ENCODE measurements at places on chromosomes 16 and 17. TPM values are rescaled to one million over a fixed set of nuclear protein-coding genes. Genes with fewer than 3 reads are reported as not detected.
A peak's percentile ranks its signal among the peaks of the same experiment; 100 is the strongest.

GRCh38 chr16:67151431-67152097 lies 766 bp upstream of the B3GNT9 start:
- DNase-seq = no peak

- DNase-seq = no peak
These were observed 79.5 kb upstream of the DHX40 start for GRCh38 chr17:59485946-59486345.

DNA sequence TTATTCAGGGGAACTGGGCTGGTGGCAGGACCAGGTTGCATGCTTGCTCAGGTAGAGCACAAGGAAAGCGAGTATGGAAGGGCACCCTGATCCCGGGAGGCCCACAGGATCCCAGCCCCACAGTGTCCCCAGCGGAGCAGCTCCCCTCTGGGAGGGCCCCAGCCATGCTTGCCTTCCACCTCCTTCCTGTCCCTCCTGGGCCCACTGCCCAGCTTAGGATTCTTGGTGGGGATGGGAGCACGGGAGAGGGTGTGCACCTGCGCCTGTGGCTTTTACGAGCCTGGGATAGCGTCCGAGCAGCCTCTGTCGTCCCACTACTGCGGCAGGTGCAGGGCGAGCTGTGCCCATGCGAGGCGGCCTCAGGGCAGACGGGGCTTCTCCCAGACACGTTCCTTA lies 114.5 kb downstream of the BANP start:
- peak; percentile 29 for DNase-seq

- DNase-seq = peak; percentile 52
These were observed 24.2 kb downstream of the FAM20A start for GRCh38 chr17:68576811-68577496.

GRCh38 chr16:89013692-89014402 lies 36.8 kb upstream of the CBFA2T3 start:
- DNase-seq = no peak

GRCh38 chr17:77735566-77736198 lies 222.8 kb upstream of the TNRC6C start:
- DNase-seq = peak; percentile 80

- no peak for DNase-seq
These were observed 502.2 kb upstream of the ZFHX3 start for GRCh38 chr16:73549984-73550631.

GRCh38 chr17:61366715-61367413 lies 32.8 kb upstream of the TBX2 start:
- DNase-seq = peak; percentile 84

GRCh38 chr16:66382171-66382965 lies 15.9 kb downstream of the CDH5 start:
- no peak for DNase-seq

DNA sequence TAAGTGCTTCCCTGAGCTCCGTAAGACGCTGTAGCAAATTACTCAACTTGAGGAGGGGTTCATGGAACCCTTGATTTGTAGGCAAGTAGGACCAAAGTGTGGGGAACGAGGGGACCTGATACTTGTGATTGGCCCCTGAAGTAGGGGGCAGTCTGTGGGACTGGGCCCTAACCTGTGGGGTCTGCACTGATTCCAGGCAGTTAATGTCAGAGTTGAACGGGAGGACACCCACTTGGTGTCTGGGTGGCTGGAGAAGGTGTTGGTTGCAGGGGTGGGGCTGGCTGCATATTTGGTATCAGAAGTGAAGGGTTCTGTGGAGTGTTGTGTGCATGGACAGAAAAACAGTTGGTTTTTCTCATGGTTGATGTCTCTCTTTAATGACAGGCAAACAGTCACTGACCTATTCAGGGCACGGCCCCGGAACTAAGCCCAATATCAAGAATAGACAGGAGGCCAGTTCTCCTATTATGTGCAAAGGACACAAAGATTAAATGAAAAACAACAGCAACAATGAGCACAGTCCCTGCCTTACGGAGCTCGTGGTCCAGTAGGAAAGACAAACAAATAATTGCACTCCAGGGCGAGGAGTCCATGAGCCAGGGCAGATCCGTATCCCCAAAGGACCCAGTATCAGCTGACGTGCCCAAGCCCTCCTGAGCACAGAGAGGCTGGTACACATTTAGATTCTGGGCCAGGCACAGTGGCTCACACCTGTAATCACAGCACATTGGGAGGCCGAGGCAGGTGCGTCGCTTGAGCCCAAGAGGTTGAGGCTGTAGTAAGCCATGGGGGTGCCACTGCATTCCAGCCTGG lies 19.2 kb downstream of the MXRA7 start:
- DNase-seq = peak; percentile 30

GRCh38 chr17:82240506-82241182 lies 11.8 kb downstream of the SLC16A3 start:
- DNase-seq = no peak

GRCh38 chr16:75620326-75621169 lies 2.5 kb downstream of the ADAT1 start:
- DNase-seq = no peak

DNA sequence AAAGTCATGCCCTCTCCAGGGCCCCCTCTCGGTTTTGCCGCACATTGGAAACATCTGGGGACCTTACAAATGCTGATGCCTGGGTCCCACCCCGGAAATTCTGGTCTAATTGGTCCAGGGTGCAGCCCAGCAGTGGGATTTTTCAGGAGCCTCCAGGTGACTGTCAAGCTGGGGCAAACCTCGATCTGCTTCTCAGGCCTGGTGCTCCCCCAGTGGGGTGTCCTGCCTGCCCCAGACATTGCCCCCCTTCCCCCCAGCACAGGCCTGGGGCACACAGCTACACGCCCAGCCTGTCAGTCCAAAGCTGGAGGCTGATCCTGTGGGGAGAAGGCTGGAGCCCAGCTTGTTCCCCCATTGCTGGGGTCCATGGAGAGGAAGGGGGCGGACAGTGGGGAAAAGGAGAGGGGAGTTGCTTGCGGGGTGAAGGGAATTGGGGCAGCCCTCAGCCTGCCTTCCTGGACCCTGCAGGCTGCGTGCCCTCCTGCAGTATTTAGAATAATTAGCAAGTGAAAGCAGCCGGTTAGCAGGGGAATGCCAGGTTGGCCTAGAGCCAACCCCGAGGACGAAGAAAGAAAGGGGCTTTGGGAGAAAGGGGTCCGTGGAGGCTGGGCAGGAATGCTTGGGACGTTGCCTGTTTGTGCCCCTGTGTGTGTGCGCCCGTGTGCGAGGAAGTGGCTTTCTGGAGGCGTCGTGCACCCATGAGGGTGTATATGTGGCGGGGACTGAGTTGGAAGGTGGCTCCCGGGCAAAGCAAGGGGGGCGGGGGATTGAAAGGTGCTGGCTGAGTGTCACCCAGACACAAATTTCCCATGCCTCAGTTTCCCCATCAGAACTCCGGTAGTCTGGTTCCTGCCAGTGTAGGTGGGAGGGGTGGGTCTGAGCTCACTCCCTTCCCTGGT lies 5.9 kb downstream of the FOXJ1 start:
- DNase-seq = no peak

DNA sequence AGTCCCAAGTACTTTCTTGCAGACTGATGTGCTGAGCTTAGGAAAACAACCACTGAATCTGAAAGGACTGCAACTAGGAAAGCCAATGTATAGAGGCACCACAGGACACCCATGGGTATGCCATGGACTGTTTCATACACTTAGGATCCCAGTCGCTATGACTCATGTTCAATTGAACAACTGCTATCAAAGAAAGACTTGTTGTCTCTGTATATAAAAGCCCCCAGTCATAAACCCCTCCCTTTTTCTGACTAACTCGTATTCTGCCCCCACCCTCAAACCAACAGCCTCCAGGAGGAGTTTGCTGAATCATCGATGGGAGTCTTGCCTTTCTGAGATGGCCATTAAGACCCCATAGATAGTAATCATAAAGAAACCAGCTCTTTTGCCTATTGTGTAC lies 205.4 kb downstream of the ANKFN1 start:
- no peak for DNase-seq

GRCh38 chr16:6571044-6571443 lies 761.6 kb upstream of the RBFOX1 start:
- no peak for DNase-seq

- DNase-seq = no peak
These were observed 1.7 kb upstream of the NLRP1 start for GRCh38 chr17:5585836-5586521.

DNA sequence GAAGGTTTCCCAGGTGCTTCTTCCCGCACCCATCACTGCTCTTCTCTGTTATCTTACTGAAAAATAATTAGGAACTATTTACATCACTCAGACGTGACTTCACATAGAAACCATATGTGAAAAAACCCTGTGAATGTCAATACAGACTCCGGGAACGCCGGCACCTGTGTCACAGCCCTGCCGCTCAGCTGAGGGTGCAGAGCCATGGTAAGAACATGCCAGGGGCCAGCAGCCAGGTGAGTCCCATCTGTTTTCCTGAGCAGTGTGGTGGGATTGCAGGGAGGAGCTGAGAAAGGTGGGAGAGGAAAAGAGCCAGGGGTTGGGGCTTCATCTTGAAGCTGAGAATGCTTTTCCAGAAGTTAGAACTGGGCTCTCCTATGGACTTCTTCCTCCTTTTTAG lies 13.7 kb downstream of the FOXF1 start:
- DNase-seq = no peak

GRCh38 chr17:17783116-17783824 lies 53.5 kb downstream of the SREBF1 start:
- peak; percentile 85 for DNase-seq

- no peak for DNase-seq
These were observed 306.0 kb upstream of the RBFOX1 start for GRCh38 chr16:7026639-7027038.

GRCh38 chr17:66468241-66469087 lies 166.1 kb downstream of the PRKCA start:
- DNase-seq = no peak

DNA sequence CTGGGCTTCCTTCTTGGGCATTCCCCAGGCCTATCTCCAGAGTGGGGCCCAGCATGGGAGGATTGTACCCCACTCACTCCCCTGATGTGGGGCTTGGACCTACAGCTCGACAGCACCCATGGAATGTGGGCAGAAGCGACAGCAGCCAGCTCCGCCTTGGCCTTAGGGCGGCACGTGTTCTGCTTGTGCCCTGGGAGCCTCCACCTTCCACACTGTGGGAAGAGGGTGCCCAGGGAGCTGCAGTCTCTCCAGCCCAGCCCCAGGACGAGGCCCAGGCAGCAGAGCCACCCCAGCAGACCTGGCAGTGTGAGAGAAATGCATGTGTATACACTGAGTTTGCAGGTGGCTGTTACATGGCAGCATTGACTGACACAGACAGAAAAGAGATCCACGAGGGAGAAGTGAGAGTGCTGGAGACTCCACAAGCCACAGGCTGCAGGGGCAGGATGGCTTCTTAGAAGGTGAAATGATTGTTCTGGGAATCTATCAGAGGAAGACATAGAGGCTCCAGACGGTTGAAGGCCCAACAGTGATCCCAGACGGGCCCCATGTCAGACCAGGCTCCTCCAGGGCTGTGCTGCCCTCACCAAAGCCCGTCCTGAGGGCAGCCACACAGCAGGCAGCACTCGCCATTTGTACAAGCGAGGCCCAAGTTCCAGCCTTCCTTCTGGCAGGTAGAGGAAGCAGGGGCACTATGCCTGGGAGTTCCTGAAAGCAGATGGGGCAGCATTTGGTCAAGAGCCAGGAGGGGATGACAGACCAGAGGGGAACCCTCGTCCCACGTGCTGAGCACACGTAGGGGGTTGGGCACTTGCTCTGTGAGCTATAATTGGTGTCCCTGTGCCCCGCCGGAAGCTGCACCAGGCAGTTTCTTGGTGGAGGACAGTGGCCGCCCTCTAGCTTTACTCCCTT lies 2.8 kb upstream of the DNASE1 start:
- no peak for DNase-seq

- no peak for DNase-seq
These were observed 29.6 kb upstream of the ASGR2 start for GRCh38 chr17:7144213-7144612.

DNA sequence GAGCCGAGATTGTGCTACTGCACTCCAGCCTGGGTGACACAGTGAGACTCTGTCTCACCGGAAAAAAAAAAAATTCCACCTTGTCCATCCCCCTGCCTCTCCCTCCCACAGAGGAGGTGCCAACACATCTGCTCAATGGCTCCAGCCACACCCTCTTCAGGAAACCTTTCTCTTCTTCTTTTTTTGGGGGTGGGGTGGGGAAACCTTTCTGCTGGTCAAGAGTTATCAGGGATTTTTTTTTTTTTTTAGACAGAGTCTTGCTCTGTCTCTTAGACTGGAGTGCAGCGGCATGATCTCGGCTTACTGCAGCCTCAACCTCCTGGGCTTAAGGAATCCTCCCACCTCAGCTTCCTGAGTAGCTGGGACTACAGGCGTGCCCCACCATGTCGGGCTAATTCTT lies 18.7 kb downstream of the TNS4 start:
- DNase-seq = no peak

GRCh38 chr16:11004973-11005610 lies 60.7 kb downstream of the CLEC16A start:
- no peak for DNase-seq

DNA sequence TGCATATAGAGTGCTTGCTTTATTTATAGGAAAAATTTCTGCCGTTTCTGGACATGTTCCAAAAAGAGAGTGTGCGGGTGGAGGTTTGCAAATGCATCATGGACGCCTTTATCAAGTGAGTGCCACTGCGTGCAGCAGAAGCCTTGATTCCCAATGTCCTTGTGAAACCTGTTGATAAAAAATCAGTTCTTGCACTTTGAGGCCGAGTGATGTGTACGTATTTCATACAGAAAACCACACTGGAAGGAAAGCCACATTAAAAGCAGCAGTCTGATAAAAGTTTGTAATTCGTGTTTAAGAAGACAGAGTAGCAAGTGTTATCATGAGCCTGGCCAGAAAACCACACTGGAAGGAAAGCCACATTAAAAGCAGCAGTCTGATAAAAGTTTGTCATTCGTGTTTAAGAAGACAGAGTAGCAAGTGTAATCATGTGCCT lies 78.0 kb downstream of the KNOP1 start:
- no peak for DNase-seq

DNA sequence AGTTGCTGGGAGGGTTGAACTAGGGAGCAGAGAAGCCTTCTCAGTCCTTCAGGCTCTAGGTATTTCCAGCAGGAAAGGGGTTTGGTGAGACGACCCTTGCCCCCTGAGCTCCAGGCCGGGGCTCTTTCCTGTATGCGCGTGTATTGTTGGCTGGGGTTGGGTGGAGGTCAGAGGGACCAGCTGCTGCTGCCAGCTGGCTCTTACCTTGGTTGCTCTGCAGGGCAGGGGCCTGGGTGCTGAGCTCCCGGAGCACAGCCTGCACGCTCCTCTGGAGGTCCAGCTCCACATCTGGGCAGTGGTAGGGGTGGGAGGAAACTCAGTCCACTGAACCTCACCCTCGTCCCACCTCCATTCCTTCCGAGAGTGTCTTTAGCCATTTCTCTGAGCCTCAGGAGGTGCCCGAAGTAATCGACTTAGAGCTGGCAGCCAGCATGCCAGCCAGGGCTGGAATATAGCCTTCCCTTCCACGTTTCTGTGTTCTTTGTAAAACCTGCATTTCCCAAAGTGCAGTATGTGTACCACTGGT lies 28.0 kb downstream of the PIK3R6 start:
- DNase-seq = no peak

The GSDMA gene
- total RNA-seq = 0.52 TPM

The ADCY7 gene
- 8.3 TPM for total RNA-seq

The MYH2 gene
- total RNA-seq = 0.10 TPM

The PMFBP1 gene
- total RNA-seq = not detected

The MFSD6L gene
- not detected for total RNA-seq

The ERAL1 gene
- 34.1 TPM for total RNA-seq

The NAT9 gene
- 21.1 TPM for total RNA-seq

The KDM6B gene
- 28.1 TPM for total RNA-seq

The BCO1 gene
- not detected for total RNA-seq

The CHRNE gene
- total RNA-seq = 0.50 TPM

The MT1M gene
- total RNA-seq = 6.8 TPM

The TP53TG3F gene
- total RNA-seq = not detected

The DHRS7C gene
- 166 TPM for total RNA-seq

The LRRC46 gene
- not detected for total RNA-seq

The SRL gene
- 426 TPM for total RNA-seq

The PITPNM3 gene
- 0.59 TPM for total RNA-seq

The PRR15L gene
- total RNA-seq = not detected

All from left ventricle myocardium superior (tissue), 1 donor.